Ovary (tissue), 10 donors: ENCODE measurements at places on chromosomes 7 and 10. TPM values are rescaled to one million over a fixed set of nuclear protein-coding genes. Genes with fewer than 3 reads are reported as not detected.

GRCh38 chr10:33900596-33900995 lies 566.1 kb upstream of the NRP1 start:
- no peak overlapping the region for H3K4me3 ChIP-seq
- peak overlapping the region; percentile 32 for H3K27ac ChIP-seq
- peaks cover 7% of the 10 kb centered on the region for H3K4me1 ChIP-seq
- no peaks in the 10 kb centered on the region for H3K27me3 ChIP-seq
- no peaks in the 10 kb centered on the region for H3K36me3 ChIP-seq

- H3K4me1 ChIP-seq = peaks cover 5% of the 10 kb centered on the region
- peak overlapping the region; percentile 77 for H3K27ac ChIP-seq
- no peak for DNase-seq
- H3K4me3 ChIP-seq = peak overlapping the region; percentile 74
Measured at GRCh38 chr7:112790586-112791003, 402 bp upstream of the TMEM168 start.

- H3K4me1 ChIP-seq = no peaks in the 10 kb centered on the region
- no peak overlapping the region for H3K27ac ChIP-seq
- no peak overlapping the region for H3K4me3 ChIP-seq
- no peak for DNase-seq
Measured at GRCh38 chr7:140945940-140946339, 21.2 kb upstream of the BRAF start.

GRCh38 chr7:30062587-30062986 lies 34.4 kb downstream of the PLEKHA8 start:
- no peak for DNase-seq
- no peaks in the 10 kb centered on the region for H3K4me1 ChIP-seq
- H3K4me3 ChIP-seq = no peak overlapping the region
- no peak overlapping the region for H3K27ac ChIP-seq

- H3K36me3 ChIP-seq = no peaks in the 10 kb centered on the region
- H3K27me3 ChIP-seq = no peaks in the 10 kb centered on the region
- no peak overlapping the region for H3K4me3 ChIP-seq
- DNase-seq = no peak
Measured at GRCh38 chr10:86179153-86179524, 187.5 kb downstream of the GRID1 start.

DNA sequence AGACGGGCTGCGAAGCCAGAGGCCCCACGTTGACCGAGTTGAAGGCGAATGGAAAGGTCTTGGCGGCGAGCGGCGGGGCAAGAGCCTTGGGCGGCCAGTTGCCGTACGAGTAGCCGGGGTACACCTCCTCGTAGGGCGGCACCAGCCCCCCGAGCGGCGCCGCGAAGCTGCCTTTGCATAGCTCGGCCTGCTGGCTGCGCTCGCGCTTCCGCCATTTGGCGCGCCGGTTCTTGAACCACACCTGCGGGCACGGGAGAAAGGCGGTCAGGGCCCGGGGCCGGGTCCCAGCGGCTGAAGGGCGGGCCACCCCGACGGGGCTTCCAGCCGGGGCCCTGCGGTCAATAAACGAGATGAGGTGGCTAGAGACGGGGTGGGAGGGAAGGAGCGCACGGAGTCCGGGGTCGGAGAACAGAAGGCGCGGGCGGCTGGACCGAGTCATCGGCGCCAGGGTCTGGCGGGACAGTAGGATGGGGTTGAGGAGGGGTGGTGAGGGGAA lies 4.8 kb downstream of the ELOVL3 start:
- no peaks in the 10 kb centered on the region for H3K27me3 ChIP-seq
- peak; percentile 46 for DNase-seq
- H3K27ac ChIP-seq = no peak overlapping the region
- no peaks in the 10 kb centered on the region for H3K36me3 ChIP-seq
- H3K4me1 ChIP-seq = peaks cover 15% of the 10 kb centered on the region

- peaks cover 4% of the 10 kb centered on the region for H3K4me1 ChIP-seq
- no peak for DNase-seq
- H3K4me3 ChIP-seq = no peak overlapping the region
- no peak overlapping the region for H3K27ac ChIP-seq
- no peaks in the 10 kb centered on the region for H3K36me3 ChIP-seq
Measured at GRCh38 chr7:958221-959200, 4.0 kb upstream of the ADAP1 start.

DNA sequence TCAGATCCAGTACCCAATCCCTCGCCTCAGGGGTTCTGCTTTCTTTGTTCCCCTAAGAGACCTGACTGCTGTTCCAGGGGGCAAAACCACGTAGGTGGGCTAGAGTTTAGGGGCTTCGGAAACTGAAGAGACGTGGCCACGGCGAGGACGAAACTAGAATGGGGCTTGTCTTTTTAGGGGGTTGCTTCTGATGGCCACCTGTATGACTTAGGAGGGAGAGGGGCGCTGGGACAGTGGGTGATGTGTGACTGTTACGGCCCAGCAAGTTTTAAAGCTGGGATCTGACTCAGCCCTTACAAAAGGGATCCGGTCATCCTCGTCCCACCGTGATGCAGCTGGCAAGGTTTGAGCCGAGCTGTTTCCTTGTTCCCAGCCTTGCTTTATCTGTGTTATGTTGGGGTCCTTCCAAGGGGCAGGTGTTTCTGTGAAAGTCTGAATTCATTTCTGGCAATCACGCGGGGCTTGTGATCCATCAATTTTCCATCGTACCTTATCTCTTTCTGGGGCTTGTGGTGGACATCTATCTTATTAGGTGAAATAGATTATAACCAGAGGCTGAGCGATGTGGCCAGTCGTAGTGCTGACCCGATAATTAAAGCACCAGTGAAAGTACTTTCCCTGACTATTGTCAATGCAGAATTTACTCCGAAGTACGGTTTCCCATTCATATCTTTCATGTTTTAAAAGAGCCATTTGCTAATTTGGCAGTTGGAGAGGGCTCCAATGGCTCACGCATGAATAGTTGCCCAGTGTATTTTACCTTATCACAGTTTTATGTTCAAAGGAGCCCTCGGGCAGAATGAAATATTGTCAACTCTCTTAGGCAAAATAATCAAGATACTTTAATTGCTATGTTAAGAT lies 830 bp downstream of the MET start:
- no peak overlapping the region for H3K27ac ChIP-seq
- no peaks in the 10 kb centered on the region for H3K27me3 ChIP-seq
- DNase-seq = no peak
- no peaks in the 10 kb centered on the region for H3K36me3 ChIP-seq

- no peak overlapping the region for H3K27ac ChIP-seq
- no peaks in the 10 kb centered on the region for H3K4me1 ChIP-seq
- H3K27me3 ChIP-seq = no peaks in the 10 kb centered on the region
- H3K36me3 ChIP-seq = no peaks in the 10 kb centered on the region
- no peak for DNase-seq
Measured at GRCh38 chr10:95745501-95745900, 10.5 kb upstream of the ENTPD1 start.

DNA sequence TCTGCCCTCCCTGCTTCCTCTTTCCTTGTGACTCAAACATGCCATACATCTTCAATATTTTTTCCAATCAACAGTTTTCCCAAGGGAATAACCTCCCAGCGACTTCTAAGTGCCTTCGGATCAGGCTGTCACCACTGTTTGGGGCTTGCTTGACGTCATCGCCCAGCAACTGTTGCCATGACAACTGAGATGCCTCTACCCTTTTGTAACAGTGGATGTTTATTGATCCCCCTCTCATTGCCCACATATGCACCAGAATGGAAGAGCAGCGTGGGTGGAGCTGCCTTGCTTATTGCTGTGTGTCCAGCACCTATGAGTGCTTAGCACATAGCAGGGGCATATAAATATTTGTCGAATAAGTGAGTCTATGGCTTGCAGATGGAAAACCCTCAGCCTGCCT lies 14.4 kb downstream of the FFAR4 start:
- no peak overlapping the region for H3K27ac ChIP-seq
- H3K27me3 ChIP-seq = no peaks in the 10 kb centered on the region
- no peaks in the 10 kb centered on the region for H3K36me3 ChIP-seq
- H3K4me3 ChIP-seq = no peak overlapping the region

GRCh38 chr7:139450851-139451250 lies 32.6 kb downstream of the KLRG2 start:
- no peaks in the 10 kb centered on the region for H3K27me3 ChIP-seq
- no peak overlapping the region for H3K4me3 ChIP-seq
- H3K36me3 ChIP-seq = no peaks in the 10 kb centered on the region
- DNase-seq = no peak

DNA sequence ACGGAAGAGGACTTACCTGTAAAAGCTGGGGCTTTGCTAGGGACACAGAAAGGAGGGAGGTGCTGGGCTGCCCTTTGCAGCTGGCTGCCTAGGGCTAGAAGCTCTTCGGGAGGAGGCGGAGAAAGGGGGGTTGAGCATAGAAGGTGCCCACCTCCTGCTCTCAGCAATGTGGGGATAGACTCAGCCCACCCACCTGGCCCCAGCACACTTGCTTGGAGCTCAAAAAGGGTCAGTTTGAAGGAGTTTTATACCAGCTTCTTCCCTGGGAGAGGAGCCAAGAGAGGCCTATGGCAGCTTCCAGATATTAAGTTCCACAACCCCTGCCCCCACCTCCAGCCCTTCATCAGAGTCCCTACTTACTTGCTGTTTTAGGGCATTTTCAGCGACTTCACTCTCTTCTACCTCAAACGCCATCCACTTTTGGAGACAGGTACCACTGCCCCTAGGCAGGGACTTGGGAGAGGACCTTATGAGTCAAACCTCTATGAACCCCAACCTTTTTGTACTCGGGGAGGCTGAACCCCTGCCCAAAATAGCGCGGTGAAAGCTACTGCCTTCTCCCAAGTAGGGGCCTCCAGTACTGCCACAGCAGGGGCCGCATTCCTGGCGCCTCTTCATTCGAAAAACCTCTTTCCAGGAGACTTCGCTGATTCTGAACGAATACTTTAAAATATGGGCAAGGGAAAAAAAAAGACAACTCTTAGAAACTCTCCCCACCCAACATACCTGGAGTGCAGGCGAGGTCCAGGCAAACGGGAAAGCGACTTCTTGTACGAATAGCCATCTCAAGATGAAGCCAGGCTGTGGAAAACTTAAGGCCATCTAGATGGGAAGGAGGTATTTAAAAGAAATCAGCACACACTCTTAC lies 1.2 kb upstream of the EVX1 start:
- H3K36me3 ChIP-seq = no peaks in the 10 kb centered on the region
- peaks cover 3% of the 10 kb centered on the region for H3K27me3 ChIP-seq
- H3K4me1 ChIP-seq = peaks cover 8% of the 10 kb centered on the region
- no peak for DNase-seq

DNA sequence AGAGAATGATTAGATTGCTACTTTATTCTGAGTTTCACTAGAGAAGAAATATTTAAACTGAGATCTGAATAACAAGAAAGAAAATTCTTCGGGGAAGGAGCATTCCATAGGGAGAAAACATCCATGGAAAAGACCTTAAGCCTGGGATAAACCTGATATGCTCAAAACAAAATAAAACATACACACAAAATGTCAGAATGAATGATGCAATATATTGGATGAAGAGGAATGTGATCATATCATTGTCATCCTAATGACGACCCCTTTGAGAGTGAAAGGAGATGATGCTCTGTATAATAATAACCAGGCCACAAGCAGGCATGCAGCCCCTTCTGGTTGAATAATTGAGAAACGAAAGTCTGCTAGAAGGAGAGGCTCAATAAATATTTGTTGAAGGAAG lies 882.4 kb downstream of the NRG3 start:
- no peak overlapping the region for H3K4me3 ChIP-seq
- H3K36me3 ChIP-seq = no peaks in the 10 kb centered on the region
- no peaks in the 10 kb centered on the region for H3K27me3 ChIP-seq
- H3K27ac ChIP-seq = no peak overlapping the region

GRCh38 chr7:149719912-149720335 lies 53.5 kb downstream of the ZNF467 start:
- no peak overlapping the region for H3K27ac ChIP-seq
- no peak for DNase-seq
- no peaks in the 10 kb centered on the region for H3K27me3 ChIP-seq
- no peak overlapping the region for H3K4me3 ChIP-seq
- no peaks in the 10 kb centered on the region for H3K36me3 ChIP-seq
- peaks cover 3% of the 10 kb centered on the region for H3K4me1 ChIP-seq

DNA sequence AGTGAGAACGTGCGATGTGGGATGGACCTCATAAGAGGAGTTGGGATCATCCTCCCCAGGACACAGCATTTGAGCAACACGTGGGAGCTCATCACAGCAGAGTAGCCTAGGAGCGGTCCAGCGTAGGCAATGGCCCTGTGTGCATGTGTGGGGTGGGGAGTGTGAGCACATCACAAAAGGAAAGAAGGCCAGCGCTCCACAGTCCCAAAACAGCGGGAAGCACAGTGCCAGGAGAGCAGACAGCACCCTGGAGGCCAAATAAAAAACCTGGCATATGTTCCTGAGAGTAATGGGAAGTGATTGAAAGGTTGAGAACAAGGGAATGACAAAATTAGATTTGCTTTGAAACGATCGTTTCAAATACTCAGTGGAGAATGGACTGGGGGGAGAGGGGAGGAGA lies 226.0 kb downstream of the C7orf25 start:
- DNase-seq = no peak
- H3K36me3 ChIP-seq = no peaks in the 10 kb centered on the region
- H3K27ac ChIP-seq = no peak overlapping the region
- no peak overlapping the region for H3K4me3 ChIP-seq
- no peaks in the 10 kb centered on the region for H3K4me1 ChIP-seq
- no peaks in the 10 kb centered on the region for H3K27me3 ChIP-seq

DNA sequence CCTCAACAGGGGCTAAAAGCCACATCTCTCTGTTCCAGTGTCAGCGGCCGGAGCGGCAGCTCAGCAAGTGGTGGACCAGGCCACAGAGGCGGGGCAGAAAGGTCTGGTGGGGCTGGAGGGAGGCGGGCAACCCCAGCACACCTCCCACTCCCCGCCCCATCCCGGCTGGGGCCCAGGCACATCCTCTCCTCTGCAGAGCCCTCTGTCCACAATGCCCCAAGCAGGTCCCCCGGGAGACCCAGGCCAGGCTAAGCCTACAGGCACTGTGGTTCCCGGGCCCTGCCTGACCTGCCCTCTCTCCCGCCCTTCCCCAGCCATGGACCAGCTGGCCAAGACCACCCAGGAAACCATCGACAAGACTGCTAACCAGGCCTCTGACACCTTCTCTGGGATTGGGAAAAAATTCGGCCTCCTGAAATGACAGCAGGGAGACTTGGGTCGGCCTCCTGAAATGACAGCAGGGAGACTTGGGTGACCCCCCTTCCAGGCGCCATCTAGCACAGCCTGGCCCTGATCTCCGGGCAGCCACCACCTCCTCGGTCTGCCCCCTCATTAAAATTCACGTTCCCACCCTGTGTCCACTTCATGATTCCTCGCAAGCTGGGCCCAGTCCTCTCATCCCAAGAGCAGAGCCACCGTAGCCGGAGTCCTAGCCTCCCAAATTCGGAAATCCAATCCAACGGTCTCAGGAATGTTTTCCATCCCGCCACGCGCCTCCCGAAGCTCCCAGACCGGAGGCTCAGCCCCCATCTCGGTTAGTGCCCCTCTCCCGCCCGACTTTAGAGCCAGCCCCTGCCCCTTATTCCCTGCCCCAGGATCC lies 2.1 kb downstream of the ADIRF start:
- peak overlapping the region; percentile 71 for H3K4me3 ChIP-seq
- peak; percentile 88 for DNase-seq
- H3K36me3 ChIP-seq = no peaks in the 10 kb centered on the region
- H3K4me1 ChIP-seq = peaks cover 19% of the 10 kb centered on the region
- peak overlapping the region; percentile 97 for H3K27ac ChIP-seq

ZNF467 gene
- 11.4 TPM for total RNA-seq

PDLIM1 gene
- total RNA-seq = 102 TPM

CALHM3 gene
- not detected for total RNA-seq
